ENCODE measurements at places on chromosomes 3 and 15. TPM values are rescaled to one million over a fixed set of nuclear protein-coding genes. Genes with fewer than 3 reads are reported as not detected.
A peak's percentile ranks its signal among the peaks of the same experiment; 100 is the strongest.

DNA sequence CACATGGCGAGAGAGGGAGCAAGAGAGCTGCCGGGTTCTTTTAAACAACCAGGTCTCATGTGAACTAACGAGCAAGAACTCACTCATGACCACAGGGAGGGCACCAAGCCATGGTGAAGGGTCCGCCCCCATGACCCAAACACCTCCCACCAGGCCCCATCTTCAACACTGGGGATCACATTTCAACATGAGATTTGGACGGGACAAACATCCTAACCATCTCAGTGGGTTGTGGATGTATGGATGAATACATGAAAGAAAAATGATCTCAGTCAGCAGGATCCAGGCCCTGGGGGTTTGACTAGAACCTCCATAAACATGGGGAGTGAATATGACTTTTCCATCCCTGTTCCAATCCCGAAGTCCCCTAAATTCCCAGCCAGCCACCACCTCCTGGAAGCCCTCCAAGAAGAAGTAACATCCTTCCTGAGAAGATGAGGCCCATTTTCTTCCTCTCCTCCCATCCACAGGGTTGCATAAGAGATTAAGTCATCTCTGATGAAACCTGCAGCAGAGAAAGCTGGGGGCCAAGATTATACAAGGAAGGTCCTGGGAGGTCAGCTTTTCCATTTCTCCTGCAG, 9.5 kb downstream of the CAV3 start:
- no peak overlapping the region for H3K27ac ChIP-seq
- H3K36me3 ChIP-seq: no peaks in the 10 kb centered on the region
- DNase-seq: no peak
- H3K4me1 ChIP-seq: no peaks in the 10 kb centered on the region

GRCh38 chr3:134441821-134442220, 44.0 kb downstream of the ANAPC13 start:
- H3K36me3 ChIP-seq: no peaks in the 10 kb centered on the region
- H3K27ac ChIP-seq: no peak overlapping the region
- H3K27me3 ChIP-seq: peaks cover 7% of the 10 kb centered on the region

DNA sequence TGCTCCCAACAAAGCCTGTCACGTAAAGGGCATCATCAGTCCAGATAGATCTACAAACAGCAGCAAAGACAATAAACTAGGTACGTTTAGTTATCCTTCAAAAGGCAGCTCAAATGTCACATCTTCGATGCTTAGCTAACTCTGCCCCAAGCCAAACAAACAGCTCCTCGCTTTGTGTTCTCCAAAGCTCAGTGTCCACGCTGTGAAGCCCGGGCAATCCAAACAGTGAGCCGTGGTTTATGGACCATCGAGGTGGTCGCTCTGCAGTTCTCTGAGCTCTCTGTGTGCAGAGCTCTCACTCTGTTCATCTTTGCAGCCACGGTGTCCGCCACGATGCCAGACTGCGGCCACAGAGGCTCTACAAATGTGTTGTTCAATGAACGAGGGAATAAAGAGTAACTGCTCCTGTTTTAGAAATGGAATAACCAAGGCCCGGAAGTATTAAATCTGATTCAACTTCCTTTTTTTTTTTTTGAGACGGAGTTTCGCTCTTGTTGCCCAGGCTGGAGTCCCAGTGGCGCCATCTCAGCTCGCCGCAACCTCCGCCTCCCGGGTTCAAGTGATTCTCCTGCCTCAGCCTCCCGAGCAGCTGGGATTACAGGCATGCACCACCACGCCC, 117.2 kb upstream of the FAM174B start:
- no peak overlapping the region for H3K27ac ChIP-seq
- H3K4me3 ChIP-seq: no peak overlapping the region
- no peaks in the 10 kb centered on the region for H3K27me3 ChIP-seq
- DNase-seq: no peak

The CCDC33 gene
- not detected for total RNA-seq

- H3K4me1 ChIP-seq: no peaks in the 10 kb centered on the region
- peaks cover 6% of the 10 kb centered on the region for H3K36me3 ChIP-seq
These were observed 58.4 kb downstream of the SCAPER start for GRCh38 chr15:76846782-76847181.

DNA sequence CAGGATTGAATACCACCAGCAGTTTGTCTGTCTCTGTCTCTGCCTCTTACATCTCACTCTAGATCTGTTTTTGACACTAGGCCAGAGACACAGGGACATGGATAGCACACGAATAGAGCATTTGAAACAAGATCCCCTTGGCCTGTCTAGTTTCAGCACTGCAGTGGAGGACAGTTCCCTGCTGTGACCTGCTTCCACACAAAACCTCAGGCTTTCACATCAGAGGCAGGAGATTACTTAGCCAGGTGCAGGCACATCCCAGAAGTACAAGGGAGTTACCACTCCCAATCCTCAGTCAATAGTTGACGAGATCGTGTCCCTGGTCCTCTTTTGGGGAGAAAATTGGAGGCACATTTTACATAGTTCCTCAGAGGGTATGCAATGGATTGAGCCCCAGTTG, 34.0 kb upstream of the CCK start:
- H3K36me3 ChIP-seq: no peaks in the 10 kb centered on the region
- DNase-seq: peak; percentile 6
- H3K27me3 ChIP-seq: peaks cover 2% of the 10 kb centered on the region
- H3K4me3 ChIP-seq: no peak overlapping the region

The PP2D1 gene
- total RNA-seq: not detected

DNA sequence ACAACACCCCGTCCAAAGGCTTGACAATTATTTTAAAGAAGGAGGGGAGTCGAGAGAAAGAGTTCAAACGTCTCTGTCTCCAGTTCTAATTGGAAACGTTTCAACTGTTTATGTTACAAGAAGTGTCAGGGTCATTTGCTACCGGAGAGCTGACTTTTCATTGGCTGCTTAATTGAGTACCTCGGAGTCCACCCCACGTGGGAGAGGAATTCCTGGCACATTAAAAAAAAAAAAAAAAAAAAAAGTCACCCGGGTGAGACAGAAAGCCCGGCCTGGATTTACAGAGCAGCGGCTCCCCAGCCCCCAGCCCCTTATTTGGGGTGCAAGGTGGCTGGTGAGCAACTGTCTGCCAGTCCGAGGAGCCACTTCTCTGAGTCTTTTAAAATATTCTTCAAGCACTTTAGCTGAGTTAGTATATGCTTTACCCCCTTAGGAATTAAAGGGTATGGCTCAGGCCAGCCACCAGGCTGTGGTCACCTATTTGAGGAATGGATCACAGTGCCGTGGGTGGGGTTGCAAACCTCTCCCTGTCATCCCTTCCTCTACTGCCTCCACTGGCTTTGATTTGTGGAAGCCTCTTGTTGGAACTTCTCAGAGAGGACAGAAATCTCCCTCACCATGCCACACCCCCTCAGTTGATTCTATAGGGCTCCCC, 3.9 kb upstream of the TLE3 start:
- no peaks in the 10 kb centered on the region for H3K27me3 ChIP-seq
- no peak for DNase-seq
- no peak overlapping the region for H3K27ac ChIP-seq
- peaks cover 36% of the 10 kb centered on the region for H3K4me1 ChIP-seq

The TM6SF1 gene
- total RNA-seq: not detected

The POLQ gene
- 0.30 TPM for total RNA-seq

The SLC25A36 gene
- 166 TPM for total RNA-seq

The SLC15A2 gene
- total RNA-seq: 0.75 TPM

DNA sequence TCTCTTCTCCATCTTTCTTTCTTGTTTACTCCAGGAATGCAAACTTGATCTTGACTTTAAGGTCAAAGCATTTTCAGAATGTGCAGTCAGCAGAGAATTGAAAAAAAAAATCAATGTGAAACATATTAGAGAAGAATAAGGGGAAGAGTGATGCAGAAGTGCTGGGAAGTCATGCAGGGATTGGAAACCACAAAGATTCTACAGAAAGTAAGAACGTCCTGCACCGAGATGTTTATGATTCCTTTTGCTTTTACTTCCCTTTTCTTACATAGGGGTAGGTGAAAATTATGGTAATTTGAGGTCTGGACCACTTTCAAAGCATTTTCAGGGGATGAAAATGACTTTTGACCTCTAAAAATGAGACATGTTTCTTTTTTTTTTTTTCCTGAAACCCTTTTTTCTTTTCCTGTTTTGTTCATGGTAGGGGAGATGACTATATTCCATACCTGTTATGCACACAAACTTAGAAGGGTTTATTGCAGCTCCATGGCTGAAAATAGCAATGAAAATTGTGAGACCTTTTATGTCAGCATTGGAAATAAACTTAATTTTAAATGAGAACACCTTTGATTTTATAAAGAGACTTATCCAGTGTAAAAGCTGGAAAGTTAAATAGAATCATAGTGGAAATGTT, 623.5 kb upstream of the TBL1XR1 start:
- H3K27me3 ChIP-seq: no peaks in the 10 kb centered on the region
- no peaks in the 10 kb centered on the region for H3K36me3 ChIP-seq

The ZSCAN29 gene
- 7.4 TPM for total RNA-seq

DNA sequence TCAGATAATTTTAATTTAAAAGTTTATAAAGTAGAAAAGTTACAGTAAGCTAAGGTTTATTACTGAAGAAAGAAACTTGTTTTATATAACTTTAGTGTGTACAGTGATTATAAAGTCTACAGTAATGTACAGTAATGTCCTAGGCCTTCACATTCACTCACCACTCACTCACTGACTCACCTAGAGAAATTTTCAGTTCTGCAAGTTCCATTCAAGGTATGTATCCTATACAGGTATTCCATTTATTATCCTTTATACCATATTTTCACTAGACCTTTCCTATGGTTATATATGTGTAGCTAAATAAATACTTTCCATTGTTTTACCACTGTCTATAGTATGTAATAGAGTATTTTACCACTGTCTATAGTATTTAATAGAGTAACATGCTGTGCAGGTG, 33.2 kb upstream of the MME start:
- no peak for DNase-seq
- no peak overlapping the region for H3K4me3 ChIP-seq
- H3K36me3 ChIP-seq: no peaks in the 10 kb centered on the region
- no peak overlapping the region for H3K27ac ChIP-seq
- no peaks in the 10 kb centered on the region for H3K4me1 ChIP-seq

- no peak for DNase-seq
These were observed 1.1 kb downstream of the MITF start for GRCh38 chr3:69740103-69741021.

GRCh38 chr3:152076148-152076547, 192.6 kb upstream of the MBNL1 start:
- H3K36me3 ChIP-seq: no peaks in the 10 kb centered on the region
- no peak overlapping the region for H3K27ac ChIP-seq
- H3K27me3 ChIP-seq: no peaks in the 10 kb centered on the region
- no peak for DNase-seq
- no peaks in the 10 kb centered on the region for H3K4me1 ChIP-seq

- H3K36me3 ChIP-seq: no peaks in the 10 kb centered on the region
- no peak overlapping the region for H3K4me3 ChIP-seq
- H3K4me1 ChIP-seq: no peaks in the 10 kb centered on the region
- no peak for DNase-seq
These were observed 41.1 kb upstream of the MYZAP start for GRCh38 chr15:57550640-57551039.

DNA sequence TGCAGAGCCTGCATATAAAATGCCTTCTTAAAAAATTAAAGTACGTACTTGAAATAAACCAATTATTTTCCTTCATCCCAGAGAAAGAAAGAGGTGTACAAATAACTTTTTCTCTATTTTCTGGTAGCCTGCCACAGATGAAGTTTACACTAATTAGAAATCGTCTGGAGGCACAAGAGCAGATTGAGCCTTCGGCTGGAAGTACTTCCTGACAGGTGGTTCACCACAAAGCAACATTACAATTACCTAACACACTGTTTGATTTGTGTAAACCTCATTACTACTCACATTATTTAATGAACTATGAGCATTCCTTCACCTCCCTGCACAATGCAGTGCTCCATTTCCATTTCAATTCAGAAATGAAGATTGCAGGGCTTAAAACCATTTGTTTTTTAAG, 856.1 kb downstream of the SI start:
- no peaks in the 10 kb centered on the region for H3K27me3 ChIP-seq
- no peak overlapping the region for H3K4me3 ChIP-seq
- H3K36me3 ChIP-seq: no peaks in the 10 kb centered on the region
- H3K27ac ChIP-seq: no peak overlapping the region
- DNase-seq: no peak
- H3K4me1 ChIP-seq: no peaks in the 10 kb centered on the region

The ABHD10 gene
- 28.2 TPM for total RNA-seq

DNA sequence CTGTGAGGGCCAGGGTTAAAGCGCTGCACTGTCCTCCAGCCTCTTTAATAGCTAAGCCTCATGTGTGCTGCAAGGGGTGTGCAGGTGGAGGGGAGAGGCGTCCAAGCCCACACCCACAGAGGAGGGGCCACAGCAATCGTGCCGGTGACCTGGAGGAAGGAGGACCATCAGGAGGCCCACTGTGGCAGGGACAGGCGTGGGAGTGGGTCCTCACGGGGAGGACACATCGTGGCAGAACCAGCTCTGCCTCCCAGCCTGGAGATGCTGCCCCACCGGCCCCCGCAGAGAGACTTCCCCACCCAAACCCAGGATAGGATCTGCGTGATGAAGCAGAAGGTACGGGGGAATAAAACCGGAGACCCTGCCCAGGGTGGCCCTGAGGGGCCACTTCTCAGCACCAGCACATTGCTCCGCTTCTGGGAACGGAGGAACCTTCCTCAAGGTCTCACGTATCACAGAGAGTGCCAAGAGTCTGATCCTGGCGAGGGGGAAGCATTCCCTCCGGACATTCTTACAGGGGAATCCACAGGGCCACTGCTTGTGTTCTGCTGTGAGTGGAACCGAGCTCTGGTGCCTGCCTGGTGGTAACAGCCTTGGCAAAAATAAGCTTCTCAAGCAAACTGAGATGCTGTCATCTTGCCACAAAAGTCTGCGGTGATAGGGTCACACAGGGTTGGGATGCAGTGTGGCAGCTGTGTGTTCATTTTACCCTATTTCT, 199.8 kb downstream of the XXYLT1 start:
- H3K4me3 ChIP-seq: no peak overlapping the region
- no peak overlapping the region for H3K27ac ChIP-seq
- H3K4me1 ChIP-seq: no peaks in the 10 kb centered on the region
- no peak for DNase-seq
- H3K36me3 ChIP-seq: peaks cover 6% of the 10 kb centered on the region

The UNC45A gene
- 17.6 TPM for total RNA-seq

The BFSP2 gene
- not detected for total RNA-seq

DNA sequence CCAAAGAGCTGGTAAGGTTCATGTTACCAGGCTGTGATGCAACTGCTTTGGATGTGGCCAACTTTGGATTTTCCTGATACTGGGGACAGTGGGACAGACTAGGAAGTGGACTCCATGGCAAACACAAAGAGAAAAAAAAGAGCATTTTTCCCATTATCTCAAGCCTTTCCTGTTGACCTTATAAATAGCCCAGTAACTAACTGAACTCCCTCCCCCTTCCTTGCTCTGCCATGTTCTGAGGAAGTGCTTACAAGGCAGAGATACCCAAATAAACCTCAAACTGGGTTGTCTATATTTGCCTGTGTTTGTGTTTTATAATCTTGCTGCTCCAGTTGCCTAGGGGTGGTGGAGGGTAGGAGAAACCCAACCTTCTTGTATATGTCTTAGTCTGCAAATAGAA, 27.3 kb upstream of the SLC9A9 start:
- H3K27me3 ChIP-seq: no peaks in the 10 kb centered on the region
- no peaks in the 10 kb centered on the region for H3K36me3 ChIP-seq
- H3K4me1 ChIP-seq: no peaks in the 10 kb centered on the region
- H3K27ac ChIP-seq: no peak overlapping the region
- no peak for DNase-seq

GRCh38 chr15:68366314-68366713, 65.6 kb downstream of the ITGA11 start:
- DNase-seq: no peak
- peaks cover 3% of the 10 kb centered on the region for H3K27me3 ChIP-seq
- no peaks in the 10 kb centered on the region for H3K4me1 ChIP-seq
- no peak overlapping the region for H3K4me3 ChIP-seq

Data from CD4-positive, alpha-beta T cell (primary cell).